ENCODE measurements at places on chromosomes 3 and 15.

- DNase-seq: no peak
These were observed 108.9 kb upstream of the KLF13 start for GRCh38 chr15:31217566-31218270.

DNA sequence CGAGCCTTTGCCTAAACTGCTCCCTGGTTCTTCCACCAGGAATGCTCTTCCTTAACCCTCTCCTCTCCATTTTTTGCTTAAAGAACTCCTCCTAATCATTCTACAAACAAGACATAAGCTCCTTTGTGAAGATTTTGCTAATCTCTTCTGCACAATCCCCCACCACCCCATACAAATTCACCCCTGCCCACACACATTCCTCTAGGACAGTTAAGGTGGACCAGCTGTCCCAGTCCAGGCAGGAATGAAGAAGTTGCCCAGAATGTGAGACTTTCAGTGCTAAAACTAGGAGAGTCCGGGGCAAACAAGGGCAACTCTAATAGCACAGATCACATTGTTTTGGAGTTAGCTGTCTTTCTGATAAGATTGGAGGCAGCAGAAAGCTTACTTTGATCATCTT is 13.9 kb upstream of the FAM174B start:
- DNase-seq: no peak

DNA sequence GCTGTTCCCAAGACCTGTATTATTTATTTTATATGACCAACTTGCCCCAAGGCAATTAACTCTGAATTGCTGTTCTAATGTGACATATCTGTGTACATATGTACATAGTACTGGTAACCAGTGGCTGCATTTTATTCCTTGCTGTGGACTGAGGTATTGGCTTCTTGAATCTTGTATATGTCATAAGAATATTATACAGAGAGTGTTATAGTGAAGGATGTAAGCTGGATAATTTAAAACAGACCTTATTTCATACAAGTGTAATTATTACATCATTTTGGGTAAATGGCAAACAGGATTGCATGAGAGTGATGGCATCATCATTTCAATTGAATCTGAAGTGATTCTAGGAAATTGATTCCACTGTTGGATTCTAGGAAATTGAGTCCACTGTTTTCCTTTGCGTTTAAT is 32.9 kb downstream of the B3GALNT1 start:
- DNase-seq: no peak

DNA sequence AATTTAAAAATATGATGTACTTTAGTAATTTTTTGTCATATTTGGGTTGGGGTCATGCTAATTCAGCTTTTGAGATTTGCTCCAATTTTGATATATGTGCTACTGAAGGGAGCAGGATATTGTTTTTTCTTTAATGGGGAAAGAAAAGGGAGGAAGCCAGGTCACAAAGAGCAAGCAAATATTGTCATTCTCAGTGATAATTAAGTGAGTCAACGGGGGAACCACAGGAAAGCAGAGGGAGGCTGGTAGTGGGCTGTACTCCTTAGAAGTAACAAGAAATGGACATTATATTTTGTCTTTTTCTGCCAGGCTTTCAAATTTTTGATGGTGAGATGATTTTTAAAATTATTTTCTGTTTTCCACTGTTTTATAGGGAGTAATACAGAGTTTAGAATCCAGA is 45.6 kb upstream of the NMD3 start:
- DNase-seq: no peak

DNA sequence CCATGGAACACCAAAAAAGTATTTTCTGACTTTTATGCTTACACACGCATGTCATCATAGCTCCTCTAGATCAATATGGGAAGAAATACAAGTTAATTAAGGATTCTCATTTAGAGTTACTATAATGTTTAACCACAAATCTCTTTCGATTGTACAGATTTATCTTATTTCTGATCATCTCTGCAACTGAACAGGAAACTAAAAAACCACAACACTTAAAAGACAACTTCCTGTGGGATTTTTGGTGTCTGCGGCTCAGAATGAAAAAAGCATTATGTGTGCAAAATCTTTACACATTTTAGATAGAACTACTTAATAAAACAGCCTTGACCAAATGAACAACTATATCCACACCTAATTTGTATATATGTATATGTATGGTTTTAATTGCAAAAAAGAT is 3.0 kb upstream of the TJP1 start:
- DNase-seq: peak; percentile 62

DNA sequence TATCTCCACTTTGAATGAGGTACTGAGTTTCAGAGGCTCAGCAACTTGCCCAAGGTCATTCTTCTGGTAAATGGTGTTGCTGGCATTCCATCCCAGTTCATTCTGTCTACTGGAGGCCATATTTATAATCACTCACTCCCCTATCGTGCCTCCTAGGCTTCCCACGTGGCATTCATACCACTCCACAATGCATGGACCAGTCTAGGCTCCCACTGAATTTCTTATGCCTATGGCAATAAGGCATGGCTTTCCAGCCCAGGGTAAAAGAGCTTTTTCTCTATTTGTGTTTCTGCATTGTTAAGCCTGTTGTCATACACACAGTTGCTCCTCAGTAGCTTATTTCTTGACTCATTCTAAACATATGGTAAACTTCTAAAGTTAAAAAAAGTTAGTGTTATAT is 19.9 kb downstream of the BBX start:
- DNase-seq: peak; percentile 7

DNA sequence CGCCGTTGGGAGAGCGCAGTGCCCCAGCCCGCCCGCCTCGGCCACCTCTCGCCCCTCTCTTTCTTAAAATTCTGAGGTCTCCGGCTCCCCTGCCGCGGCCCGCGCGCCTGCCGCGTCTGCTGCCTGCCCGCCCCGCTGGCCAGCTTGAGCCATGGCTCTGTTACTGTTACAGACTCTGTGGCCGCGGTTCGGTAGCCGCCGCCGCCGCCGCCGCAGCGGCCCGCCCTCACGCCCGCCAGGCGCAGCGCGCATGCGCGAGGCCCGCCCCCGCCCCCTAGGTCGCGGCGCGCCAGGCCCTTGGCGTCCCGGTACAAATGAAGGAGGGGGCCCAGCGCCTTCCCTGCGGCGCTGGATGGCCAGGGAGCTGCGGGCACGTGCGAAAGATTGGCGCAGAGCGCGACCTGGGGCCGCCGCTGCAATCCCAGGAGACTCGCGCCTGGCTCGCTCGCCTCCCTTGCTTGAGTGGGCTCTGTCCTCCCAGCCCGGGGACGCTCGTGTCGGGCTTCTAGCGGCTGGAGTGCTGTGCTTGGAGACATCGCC is at the start of gene ONECUT1:
Gene ONECUT1, minus strand, starts transcription at position 168 of the 540 bp plus-strand sequence. CDS start 452 bp downstream, outside the sequence.
- peak; percentile 60 for DNase-seq

DNA sequence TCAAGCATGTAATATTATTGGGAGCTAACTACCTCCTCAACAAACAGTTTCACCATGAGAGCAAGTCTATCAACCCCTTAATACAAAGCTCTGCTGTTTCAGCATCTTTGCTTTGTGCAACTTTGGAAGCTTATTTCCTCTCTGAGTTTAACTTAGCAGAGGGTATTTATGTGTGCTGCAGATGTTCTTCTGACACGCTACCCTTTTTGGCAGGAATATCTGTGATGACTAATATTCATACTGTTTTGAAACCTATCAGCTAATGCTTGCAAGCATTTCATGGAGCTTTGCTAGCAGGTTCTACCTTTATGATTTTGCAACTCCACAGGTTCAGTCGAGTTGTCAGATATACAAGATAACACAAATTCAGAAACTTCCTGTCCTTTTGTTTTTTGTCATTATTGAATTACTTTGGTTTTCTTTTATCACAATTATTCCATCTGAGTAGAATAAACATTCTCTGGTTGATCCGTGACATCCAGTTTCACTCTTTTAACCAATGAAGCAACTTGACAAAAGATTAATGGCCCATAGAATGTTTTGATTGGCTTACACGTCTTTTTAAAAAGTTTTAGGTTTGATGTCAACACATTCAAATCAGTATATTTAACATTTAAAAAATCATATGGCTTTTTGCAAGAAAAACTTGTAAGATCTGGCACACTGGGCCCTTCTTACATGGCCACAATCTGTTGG is 1.7 kb upstream of the SLC9A9 start:
- peak; percentile 46 for DNase-seq

DNA sequence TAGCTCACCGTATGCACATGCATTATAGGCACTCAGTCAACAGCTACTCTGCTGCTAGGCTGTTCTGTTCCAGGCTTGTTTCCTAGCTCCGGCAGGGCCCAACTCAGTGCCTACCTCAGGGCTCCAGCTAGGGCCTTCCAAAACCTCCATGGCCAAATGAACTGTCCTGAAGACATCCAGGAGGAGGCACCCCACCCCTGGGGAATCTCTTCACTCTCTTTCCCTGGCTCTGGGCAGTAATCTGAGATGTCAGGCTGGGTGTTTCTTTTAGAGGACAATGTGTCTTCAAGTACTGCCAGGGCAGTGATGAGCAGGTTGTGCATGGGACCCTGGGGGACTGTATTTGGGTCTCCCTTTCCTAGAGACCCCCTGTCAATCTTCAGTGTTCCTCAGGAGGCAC is 38.3 kb upstream of the TPM1 start:
- DNase-seq: peak; percentile 53

GRCh38 chr3:114464548-114464947 is 170.7 kb downstream of the TIGIT start:
- no peak for DNase-seq

DNA sequence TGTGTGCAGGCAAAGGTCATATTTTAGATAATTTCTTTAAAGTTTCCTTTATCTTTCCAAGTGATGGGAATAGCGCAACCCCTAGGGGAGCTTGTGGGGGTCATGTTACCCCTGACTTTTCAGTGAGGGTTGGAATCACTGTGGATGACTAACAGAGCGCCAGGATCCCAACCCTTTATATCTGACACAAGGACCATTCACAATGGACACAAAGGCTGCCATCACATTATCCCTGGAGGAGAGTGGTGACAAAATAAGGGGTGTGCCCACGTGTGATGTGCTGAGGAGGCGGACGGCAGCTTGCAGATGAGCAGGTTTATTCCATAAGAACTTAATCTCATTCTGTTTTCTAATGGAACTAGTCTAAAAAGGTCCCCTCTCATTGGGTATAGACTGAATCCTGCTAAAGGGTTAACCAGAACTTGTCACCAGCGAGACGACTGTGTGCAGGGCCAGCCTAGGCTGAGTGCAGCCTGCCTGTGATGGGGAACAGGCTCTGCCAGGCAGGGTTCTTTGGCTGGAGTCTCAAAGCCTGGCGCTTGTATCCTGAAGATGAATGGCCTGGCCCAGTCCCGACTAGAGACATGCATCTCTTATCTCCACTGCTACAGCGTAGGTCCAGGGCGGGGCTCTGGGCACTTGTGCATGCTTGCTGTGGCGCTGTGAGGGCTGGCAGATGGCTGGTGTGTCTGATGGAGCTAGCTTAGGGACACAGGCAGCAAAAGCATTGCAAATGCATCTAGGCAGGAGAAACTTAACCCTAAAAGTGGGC is 50.2 kb downstream of the CHDH start:
- no peak for DNase-seq

- peak; percentile 82 for DNase-seq
These were observed 27.5 kb upstream of the MASP1 start for GRCh38 chr3:187318819-187319616.

DNA sequence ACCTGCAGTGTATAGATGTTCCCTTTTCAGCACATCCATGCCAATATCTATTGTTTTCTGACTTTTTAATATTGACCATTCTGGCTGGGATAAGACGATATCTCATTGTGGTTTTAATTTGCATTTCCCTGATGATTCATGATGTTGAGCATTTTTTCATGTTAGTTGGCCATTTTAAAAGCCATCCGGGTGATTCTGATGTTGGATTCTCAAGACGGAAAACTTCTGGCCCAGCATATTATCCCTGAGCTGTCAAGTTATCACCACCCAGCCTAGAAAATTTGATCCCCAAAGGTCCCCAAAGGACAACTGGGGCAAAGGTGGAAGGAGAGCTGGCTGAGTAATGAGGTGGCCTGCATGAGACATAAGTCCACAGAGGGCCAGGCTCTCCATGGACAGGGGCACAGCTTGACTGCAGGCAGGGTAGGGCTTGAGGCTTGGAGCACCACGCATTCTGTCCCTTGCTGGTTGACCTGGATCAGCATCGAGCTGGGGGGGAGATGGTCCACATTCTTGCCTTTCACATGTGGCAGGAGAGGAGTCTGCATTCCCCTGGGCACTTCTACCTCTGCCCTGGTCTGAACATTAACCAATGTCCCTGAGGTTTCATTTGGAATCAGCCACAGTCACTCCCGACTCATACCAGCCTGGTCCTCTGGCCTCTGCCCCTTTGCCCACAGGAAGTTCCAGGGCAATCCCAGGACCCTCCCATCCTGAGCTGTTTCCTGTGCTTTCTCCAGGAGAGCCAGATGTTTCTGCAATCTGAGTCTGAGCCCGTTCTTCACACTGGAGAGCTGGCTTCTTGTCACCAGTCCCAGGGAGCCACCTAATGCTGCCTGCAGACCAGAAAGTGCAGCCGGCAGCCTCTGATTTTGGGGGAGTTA is 69.2 kb downstream of the ISG20 start:
- DNase-seq: peak; percentile 51

DNA sequence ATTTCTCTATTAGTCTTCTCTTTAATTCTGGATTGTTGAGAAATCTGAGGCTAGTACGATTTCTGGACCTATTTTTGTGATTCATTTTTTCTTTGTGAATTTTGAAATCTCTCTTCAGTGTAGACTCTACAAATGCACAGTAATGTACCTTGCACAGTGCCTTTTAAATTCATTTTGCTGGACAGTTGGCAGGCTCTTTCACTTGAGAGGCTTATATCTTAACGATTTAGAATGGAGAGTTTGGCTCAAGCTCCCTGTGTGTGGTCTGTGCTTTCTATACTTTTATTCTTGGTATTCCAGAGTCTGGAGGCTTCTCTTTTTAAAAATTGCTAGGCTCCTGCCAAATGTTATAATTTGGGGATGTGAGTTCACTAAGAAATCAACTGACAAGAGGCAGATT is 8.8 kb downstream of the CRYBG3 start:
- DNase-seq: no peak

DNA sequence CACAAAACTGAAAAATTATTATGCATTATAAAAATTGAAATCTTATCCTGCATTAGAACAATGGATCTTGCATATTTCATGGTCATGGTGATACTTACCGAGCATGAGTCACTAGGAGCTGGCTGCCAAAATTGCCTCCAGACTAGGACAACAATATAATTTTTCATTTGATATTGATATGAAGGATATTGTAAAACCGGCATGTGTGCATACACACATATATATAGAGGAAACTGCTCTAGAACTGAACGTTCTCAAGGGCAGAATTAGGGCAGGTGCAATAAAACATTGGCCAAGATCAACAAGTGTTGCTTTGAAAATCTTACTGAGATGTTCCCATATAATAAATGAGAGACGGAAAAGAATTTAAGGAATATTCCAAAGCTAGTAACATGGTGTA is 319.4 kb upstream of the POU1F1 start:
- DNase-seq: no peak

DNA sequence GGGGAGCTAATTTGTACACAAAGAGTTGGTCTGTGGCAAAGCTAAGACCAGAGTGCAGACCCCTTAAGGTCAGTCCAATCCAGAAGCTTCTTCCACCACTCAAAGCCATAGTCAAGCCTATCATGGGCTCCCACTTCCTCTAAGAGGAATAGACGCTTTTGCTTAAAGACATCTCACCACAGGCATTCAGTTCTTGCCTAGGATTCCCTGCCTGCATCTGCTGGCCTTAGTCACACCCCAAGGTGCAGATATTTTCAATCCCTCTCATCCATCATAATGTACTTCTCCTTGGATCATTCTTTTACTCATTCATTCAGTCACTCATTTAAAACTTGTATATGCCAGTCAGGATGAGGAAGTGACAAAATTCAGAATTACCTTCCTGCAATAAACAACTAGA is 179.6 kb upstream of the STT3B start:
- no peak for DNase-seq
